Left forelimb (tissue), 1 donor: ENCODE measurements at places on chromosomes 12 and 14.

DNA sequence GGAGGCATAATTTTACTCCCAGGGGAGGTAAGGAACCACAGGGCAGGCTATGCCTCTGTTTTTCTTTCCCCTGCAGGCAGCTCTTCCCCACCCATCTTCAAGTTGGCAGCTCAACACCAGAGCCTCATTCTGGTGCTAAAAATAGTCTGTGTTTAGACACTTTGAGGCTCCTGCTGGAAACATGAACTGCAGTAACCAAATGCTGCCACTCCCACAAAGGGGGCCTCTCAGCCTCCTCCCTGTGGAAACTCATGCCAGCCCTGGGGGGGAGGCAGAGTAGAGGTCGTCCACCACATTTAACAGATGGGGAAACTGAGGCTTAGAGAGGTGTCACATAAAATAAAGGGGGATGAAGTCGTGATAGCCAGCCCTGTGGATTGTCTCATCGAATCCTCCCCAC lies 61.4 kb downstream of the WSCD2 start:
- DNase-seq: no peak

DNA sequence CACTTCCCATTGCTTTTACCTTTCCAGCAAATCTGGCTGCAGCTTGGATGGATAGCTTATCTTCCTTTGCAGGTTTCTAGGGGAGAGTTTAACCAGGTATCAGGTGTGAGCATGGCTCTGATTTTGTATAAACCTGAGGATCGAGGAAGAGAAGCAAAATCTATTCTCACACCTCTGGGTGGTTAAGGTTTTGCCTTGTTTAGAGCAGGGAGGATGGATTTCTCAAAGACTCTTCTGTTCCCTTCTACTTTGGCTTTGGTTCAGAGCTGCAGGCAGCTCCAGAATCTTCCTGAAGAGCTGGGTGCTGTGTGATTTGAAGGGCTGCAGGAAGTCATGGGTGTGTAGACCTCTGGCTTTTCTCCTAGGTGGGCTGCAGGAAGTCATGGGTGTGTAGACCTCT lies 1.7 kb downstream of the JDP2 start:
- DNase-seq: no peak

- DNase-seq: no peak
Measured at GRCh38 chr14:58643366-58643765, 5.6 kb downstream of the DACT1 start.

GRCh38 chr12:13941258-13942249 lies 39.8 kb downstream of the GRIN2B start:
- DNase-seq: no peak

- DNase-seq: no peak
Measured at GRCh38 chr12:5391653-5392052, 40.3 kb upstream of the NTF3 start.

DNA sequence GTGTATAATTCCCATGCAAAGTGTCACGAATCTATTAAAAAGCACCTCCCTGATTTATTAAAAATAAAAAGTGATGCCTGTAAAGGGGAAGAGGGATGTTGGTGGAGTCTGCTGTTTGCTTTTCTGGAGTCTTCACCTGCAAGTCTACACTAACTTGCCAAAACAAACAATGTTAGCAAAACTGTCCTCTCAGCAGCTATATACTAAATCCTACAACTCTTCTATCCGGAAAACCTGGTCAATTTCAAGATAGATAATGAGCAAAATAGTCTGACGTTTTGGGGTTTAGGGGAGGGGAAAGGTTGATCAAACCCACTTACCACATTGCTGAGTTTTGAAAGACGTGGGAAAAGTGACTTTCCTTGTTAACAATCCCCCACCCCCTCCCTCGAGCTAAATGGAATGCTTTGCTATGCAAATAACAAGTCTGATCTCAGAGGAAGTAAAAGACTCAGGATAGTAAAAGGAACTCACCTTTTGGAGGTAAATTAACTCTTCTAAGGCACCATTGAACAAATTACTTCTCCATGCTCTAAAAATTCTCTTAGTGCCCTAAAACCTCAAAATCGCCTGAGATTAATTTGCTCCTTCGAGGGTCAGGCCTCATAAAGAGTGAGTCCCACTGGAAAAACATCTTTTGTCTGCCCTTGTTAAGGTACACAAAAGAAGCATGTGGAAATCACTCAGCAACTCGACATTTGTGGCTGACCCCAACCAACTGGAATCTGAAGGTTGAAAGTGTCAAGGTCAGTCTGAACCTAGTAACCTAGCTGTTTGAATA lies 13.5 kb downstream of the BMP4 start:
- DNase-seq: no peak

- DNase-seq: no peak
Measured at GRCh38 chr12:116749884-116750283, 11.8 kb downstream of the RNFT2 start.
